ENCODE measurements at places on chromosomes 4 and X. TPM values are rescaled to one million over a fixed set of nuclear protein-coding genes. Genes with fewer than 3 reads are reported as not detected.

GRCh38 chr4:24795666-24796381, 451 bp downstream of the SOD3 start:
- H3K27ac ChIP-seq = peak overlapping the region; percentile 77
- peaks cover 9% of the 10 kb centered on the region for H3K4me1 ChIP-seq
- H3K27me3 ChIP-seq = no peaks in the 10 kb centered on the region
- no peaks in the 10 kb centered on the region for H3K36me3 ChIP-seq

- no peaks in the 10 kb centered on the region for H3K36me3 ChIP-seq
- H3K4me1 ChIP-seq = no peaks in the 10 kb centered on the region
- H3K4me3 ChIP-seq = no peak overlapping the region
- H3K27me3 ChIP-seq = no peaks in the 10 kb centered on the region
Measured at GRCh38 chrX:9227276-9227675, 193.3 kb upstream of the FAM9B start.

DNA sequence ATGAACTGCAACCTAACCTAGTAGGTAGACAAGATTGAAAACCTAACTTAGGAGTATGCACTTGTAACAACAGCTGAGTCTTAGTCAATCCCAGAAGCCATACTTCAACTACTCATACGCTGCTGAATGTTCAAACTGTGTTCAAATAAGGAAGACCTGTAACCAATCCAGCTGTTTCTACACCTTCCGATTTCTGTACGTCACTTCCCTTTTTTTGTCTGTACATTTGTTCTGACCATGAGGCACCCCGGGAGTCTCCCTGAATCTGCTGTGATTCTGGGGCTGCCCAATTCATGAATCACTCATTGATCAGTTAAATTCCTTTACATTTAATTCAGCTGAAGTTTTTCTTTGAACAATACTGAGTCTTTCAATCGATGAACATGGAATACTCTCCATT, 89.5 kb downstream of the BMP3 start:
- H3K4me3 ChIP-seq = no peak overlapping the region
- H3K27ac ChIP-seq = no peak overlapping the region
- H3K4me1 ChIP-seq = no peaks in the 10 kb centered on the region
- no peak for DNase-seq
- H3K27me3 ChIP-seq = no peaks in the 10 kb centered on the region
- H3K36me3 ChIP-seq = no peaks in the 10 kb centered on the region

DNA sequence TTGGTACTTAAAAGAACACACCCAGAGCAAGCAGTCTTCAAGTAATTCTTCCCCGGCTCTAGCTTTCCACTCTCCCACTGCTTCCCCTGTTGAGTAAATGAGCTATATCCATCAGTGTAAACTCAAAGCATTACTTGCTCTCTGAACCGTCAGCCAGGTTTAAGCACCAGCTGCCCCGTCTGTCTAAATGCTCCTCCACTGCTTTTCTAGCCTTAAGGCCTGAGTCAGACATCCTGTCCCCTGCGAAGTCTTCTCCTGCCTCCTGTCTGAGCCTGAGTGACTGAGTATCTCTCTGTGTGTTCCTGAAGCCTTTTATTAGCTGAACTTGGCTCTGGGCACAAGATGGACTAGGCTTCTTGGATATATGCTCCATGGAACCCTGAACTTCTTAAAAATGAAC, 205.1 kb downstream of the STK32B start:
- no peaks in the 10 kb centered on the region for H3K36me3 ChIP-seq
- no peak for DNase-seq
- H3K4me3 ChIP-seq = no peak overlapping the region

GRCh38 chr4:15158406-15159091, 156.3 kb downstream of the CPEB2 start:
- no peaks in the 10 kb centered on the region for H3K4me1 ChIP-seq
- no peaks in the 10 kb centered on the region for H3K36me3 ChIP-seq
- H3K4me3 ChIP-seq = no peak overlapping the region
- DNase-seq = no peak
- no peak overlapping the region for H3K27ac ChIP-seq

DNA sequence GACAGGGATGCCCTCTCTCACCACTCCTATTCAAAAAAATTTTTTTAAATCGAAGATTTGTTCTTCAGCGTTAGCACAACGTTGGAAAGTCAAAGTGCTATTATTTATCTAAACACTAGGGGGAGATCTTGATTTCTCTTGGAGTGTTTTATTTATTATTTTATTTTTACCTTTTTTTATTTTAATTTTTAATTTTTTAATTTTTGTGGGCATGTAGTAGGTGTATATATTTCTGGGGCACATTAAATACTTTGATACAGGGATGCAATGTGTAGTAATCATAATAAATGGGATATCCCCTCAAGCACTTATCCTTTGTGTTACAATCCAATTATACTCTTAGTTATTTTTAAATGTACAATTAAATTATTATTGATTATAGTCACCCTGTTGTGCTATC, 37.4 kb upstream of the SLC10A4 start:
- no peaks in the 10 kb centered on the region for H3K36me3 ChIP-seq
- peak; percentile 39 for DNase-seq
- no peak overlapping the region for H3K27ac ChIP-seq
- H3K4me1 ChIP-seq = no peaks in the 10 kb centered on the region
- no peaks in the 10 kb centered on the region for H3K27me3 ChIP-seq

DNA sequence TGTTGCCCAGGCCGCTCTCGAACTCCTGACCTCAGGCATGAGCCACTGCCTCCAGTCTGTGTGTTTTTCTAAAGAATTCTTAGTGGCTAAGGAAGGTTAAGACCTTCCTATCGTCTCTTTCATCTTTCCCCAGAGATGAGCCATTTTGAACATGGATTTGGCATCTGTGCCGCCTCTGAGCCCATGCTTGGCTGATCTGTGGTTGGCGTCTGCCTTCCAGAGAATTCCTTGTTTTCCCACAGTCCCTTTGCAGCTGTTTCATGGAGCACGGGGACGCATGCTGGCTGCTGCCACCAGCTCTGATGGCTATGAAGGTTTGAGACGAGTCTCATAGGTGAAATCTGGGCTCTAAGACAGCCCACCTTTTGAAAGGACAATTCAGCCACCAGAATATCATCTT, 60.4 kb downstream of the SHROOM2 start:
- no peak overlapping the region for H3K27ac ChIP-seq
- no peaks in the 10 kb centered on the region for H3K36me3 ChIP-seq
- no peaks in the 10 kb centered on the region for H3K4me1 ChIP-seq
- peak; percentile 23 for DNase-seq
- H3K27me3 ChIP-seq = no peaks in the 10 kb centered on the region

Gene UCP1
- not detected for total RNA-seq

Gene EVC2
- 15.9 TPM for total RNA-seq

Gene TECRL
- not detected for total RNA-seq
